Kidney glomerular epithelial cell (primary cell): ENCODE measurements at places on chromosomes 11 and 22.
A peak's percentile ranks its signal among the peaks of the same experiment; 100 is the strongest.

GRCh38 chr11:76120513-76121101, 85.7 kb downstream of the WNT11 start:
- no peak for DNase-seq

GRCh38 chr11:44943696-44944095, 7.0 kb downstream of the TP53I11 start:
- no peak for DNase-seq

GRCh38 chr22:25099202-25099601, 100.5 kb upstream of the CRYBB3 start:
- DNase-seq, result no peak

DNA sequence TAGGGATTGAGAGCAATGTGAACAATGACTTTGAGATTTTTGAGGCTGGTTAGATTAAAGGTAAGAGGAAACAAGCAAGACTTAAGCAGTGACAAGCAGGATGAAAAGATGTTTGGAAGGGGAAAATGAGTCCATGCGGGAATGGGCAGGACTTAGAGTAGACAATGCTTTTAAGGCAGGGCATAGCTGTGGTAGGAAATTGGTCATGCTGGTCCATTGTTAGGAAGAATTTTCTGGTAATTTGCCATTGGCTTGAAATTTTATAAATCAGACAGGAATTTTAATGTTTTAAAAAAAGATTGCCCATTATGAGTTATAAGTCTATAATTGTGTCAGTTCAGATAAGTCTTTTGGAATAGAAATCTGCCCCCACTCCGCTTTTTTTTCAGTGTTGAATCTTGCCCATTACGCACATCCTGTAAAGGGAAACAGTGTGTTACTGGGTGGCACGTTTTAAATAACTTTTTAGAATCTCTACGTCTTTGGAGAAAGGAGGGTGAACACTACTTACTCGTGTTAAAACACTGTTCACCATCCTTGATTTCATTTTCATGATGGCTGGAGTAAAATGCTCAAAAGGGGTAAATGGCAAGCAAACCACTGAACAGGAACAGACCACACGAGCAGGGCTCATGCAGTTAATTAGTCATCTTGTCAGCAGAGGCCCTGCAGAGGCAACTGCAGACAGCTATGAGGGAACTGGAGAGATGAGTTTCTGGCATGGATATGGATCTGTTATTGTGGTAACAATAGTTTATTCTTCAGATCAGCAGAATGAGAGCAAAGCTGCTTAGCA, 25.0 kb downstream of the SWAP70 start:
- peak; percentile 65 for DNase-seq

DNA sequence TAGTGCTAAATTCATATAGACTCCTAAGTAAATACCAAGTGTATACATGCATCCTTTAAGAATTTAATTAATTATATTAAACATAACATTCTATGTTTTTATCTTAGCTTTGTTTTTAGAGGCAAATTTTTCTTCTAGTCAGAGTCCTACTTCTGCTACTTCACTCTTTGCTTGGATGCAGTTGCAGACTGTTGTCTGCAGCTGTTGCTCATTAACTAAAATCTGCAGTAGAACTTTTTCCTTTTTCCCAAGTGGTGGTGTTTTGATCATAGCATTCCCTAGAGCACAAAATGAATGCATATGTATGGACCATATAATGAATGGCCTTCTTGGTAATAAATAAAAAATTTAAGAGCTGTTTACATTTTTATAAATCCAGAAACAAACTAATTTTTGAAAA, 198.3 kb downstream of the CASP12 start:
- peak; percentile 10 for DNase-seq

GRCh38 chr11:92790366-92790765, 179.1 kb upstream of the MTNR1B start:
- DNase-seq, result peak; percentile 73

GRCh38 chr11:12642040-12642439, 32.2 kb upstream of the TEAD1 start:
- DNase-seq, result no peak

- no peak for DNase-seq
Measured at GRCh38 chr11:26608507-26609146, 36.6 kb upstream of the MUC15 start.

GRCh38 chr11:49851971-49852389, 100.2 kb upstream of the OR4C13 start:
- no peak for DNase-seq

GRCh38 chr11:65204646-65205601, 23.2 kb downstream of the CAPN1 start:
- DNase-seq, result no peak

DNA sequence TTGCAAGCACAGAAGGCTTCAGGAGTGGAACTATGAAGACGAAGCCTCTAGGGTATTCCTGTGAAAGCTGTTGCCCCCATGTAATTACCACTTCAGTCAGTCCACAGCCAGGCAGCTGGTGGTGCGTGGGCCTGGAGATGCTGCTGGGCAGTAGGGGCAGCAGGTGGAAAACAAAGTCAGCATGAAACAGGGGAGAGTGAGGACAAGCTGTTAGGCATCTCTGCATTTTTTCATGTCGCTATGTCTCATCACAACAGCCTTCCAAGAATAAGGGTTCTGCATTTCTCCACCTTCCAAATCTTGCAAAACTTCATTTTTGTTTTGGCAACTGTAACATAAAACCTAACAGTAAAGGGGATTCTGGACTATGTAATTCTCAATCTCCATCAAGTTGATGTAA, 757.5 kb downstream of the NELL1 start:
- no peak for DNase-seq

- no peak for DNase-seq
Measured at GRCh38 chr11:20065406-20065805, 94.9 kb downstream of the DBX1 start.

DNA sequence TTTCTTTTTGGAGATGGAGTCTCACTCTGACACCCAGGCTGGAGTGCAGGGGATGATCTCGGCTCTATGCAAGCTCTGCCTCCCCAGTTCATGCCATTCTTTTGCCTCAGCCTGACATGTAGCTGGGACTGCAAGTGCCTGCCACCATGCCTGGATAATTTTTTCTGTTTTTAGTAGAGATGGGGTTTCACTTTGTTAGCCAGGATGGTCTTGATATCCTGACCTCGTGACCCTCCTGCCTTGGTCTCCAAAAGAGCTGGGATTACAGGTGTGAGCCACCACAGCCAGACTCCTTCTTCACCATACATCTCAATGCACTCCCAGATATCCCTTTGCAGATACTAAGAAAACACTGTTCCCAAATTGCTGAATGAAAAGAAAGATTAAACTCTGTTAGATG, 224.3 kb downstream of the OR4A5 start:
- no peak for DNase-seq

DNA sequence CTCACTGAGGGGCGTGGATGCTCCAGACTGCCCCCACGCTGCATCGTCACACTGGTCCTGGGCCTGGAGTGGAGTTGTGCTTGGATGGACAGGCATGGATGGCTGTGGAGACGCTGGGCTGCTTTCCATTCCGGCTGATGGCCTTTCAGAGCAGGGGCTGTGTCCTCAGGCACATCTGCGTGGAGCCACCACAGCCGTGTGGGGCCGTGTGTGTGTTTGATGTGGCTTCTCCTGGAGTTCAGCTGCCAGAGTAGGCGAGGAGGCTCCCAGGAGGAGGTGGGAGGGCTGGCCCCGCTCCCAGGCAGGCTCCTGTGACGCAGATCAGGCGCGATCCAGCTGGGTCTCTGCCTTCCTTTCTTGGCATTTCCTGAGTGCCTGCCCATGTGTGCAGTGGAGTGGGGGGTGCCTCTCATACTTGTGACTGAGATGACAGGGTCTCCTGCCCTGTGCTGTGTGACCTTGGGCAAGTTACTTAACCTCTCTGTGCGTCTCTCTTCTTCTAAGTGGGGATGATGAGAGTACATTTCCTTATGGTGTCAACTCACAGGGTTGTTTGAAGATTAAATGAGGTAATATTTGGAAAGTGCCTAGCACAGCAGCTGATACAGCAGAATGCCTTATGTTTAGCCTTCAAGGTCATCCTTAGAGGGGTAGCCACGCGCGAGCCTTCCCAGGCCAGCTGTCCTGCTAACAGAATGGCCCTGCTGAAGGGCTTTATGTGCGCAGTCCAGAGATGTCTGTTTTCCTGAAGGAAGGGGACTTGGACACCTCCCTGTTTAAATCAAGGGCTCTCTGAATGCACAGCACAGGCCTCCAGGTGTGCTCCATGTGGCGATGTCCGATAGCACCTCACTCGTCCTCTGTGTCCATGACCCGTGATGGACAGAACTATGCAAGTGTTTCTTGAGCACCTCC, 33.5 kb downstream of the GLB1L2 start:
- no peak for DNase-seq

DNA sequence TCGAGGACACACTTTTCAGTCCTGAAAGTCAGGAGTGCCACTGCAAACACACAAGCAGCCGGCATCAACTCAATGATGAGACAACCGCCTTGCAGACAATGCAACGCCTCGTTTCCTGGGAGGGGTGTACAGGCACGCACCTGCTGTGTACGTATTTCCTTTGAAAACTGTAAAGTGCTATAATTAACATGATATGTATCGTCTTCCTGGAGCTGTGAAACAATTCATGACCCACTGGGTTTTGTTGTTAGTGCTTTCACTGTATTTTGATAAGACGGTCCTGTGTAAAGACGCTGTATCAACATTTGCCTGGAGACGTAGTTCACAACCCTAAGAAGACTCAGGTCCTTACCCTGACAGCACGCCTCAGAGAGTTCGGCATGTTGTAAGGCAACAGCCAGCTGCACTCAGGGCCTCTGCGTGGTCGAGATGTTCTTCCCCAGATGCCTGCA, 105.7 kb upstream of the ANO1 start:
- no peak for DNase-seq

- DNase-seq, result no peak
Measured at GRCh38 chr11:126776119-126776518, 224.5 kb downstream of the KIRREL3 start.

DNA sequence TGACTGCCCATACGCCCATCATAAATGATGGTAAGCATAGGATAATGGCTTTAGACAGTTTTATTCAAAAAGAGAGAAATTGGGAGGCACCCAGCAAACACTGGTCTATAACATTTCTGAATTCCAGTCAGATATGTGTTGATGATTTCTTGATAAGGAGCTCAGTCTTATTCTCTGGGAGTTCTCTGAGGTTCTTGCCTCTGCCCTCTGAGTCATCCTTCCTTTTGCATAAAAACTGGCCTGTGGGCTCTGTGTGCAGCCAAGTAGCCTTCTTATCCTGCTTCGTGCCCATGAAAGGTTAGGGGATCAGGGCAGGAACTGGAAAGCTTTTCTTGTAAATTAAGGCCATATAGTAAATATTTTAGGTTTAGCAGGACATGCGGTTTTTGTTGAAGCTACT, 48.9 kb downstream of the FAR1 start:
- peak; percentile 25 for DNase-seq

DNA sequence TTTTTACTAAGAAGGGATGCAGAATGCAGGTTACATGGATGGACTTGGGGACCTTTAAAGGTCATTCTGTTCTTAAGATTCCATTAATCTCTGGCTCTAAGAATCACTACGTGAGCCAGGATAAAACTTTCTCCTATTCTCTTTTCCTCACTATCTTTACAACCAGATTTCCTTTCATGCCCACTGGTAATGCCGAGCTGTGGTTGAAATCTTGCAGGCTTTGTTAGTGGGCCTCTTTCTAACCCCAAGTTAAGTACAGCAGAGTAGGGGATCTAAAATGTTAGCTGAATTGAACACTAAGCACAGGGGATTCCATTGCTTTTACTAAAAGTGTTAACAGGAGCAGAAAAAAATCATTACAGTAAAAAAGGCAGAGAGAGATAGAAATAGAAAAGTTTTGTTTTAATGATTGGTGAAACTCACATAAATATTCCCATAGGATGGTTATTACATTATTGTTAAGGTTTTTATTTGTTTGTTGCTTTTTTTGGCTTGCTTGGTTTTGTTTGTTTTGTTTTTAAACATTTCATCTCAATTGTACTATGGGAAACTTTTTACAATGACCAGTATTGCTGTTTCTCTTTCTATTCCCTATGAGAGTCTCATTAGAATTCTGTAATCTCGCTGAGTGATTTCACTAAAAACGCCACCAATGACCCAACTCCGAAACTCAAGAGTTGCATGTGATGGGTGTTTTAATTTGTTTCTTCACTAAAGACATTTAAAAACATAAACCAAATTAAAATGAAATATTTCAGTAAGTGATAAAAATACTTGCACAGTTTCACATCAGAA, 54.1 kb upstream of the HTATIP2 start:
- no peak for DNase-seq

- DNase-seq, result no peak
Measured at GRCh38 chr22:27612115-27612514, 189.4 kb downstream of the MN1 start.

GRCh38 chr22:24061124-24061684, 50.1 kb downstream of the CABIN1 start:
- no peak for DNase-seq

DNA sequence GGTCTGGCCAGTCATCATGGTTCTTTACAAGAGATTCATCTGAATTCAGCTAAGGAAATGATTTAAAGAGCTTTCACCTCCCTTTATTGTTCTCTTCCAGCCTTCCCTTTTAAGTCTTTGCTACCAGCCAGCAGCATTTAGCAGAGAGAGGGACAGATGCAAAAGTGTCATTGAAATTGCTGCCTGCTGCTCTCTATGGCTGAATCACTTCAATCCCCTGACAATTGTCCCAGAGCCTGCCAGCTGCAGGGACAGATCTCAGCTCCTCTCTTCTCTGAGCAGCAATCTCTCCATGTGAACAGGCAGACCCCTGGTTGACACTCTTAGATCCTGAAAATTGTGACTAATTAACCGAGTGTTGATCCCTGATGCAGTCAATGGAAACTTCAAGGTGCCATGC, 816.9 kb upstream of the CCDC90B start:
- no peak for DNase-seq

DNA sequence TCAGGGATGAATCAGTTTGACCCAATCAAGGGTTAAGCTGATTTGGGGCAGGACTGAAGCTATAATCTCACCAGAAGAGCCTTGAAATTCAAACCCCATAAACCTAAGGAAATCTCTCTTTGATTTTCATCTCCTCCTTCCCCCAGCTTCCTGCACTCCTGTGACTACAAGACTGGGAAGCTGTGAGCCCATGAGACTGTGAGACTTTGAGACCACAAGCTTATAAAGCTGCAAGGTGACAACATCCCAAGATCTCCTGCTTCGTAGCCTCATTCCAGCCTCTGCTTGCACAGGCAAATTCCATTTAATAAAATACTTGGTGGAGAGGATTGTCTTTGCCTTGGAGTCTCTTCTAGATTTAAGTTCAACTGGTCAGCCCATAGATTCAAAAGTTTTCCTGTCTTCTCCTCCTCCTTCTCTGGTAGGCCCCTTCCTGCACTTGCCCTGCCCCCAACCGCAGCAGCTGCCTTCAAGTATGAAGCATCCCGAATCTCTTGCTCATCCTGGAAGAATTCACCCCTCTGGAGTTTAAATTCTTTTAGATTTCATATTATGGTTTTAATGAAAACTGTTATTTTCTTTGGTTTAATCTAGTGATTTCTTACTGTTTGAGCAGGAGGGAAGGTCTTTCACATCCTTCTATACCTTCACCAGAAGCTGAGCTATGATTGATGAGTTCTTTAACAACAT, 42.1 kb downstream of the PAMR1 start:
- no peak for DNase-seq
